H1 (cell line): ENCODE measurements at places on chromosomes 2 and 18. TPM values are rescaled to one million over a fixed set of nuclear protein-coding genes. Genes with fewer than 3 reads are reported as not detected.
A peak's percentile ranks its signal among the peaks of the same experiment; 100 is the strongest.

- no peak overlapping the region for H3K4me3 ChIP-seq
- DNase-seq: no peak
- no peaks in the 10 kb centered on the region for H3K4me1 ChIP-seq
Measured at GRCh38 chr2:105238664-105239240, 2.8 kb upstream of the GPR45 start.

GRCh38 chr2:127081826-127082633 is 24.9 kb downstream of the BIN1 start:
- no peak overlapping the region; the same call in 1 of the 2 replicates for H3K27ac ChIP-seq
- no peaks in the 10 kb centered on the region for H3K36me3 ChIP-seq
- no peak for DNase-seq
- H3K4me3 ChIP-seq: no peak overlapping the region
- peaks cover 2% of the 10 kb centered on the region for H3K4me1 ChIP-seq
- no peaks in the 10 kb centered on the region for H3K27me3 ChIP-seq

DNA sequence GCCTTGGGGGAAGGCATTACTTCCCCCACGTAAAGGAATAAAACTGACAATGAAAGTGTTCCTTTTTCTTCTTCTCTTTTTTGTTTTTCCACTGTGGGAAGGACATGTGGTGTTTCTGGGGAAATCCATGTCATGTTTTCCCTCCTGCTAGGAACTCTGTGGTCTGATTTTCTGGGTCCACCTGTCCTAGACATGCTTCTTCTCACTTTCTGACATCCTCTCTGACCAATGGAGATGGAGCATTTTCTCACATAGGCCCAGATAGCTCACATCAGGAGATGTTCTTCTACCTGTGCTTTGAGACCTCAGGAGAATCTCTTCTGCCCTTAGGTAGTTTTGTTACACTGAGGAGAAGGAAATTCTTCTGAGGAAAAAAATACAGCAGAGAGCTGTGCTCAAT is 252.0 kb upstream of the SIX3 start:
- H3K27me3 ChIP-seq: no peaks in the 10 kb centered on the region
- H3K27ac ChIP-seq: no peak overlapping the region
- no peak overlapping the region for H3K4me3 ChIP-seq
- no peak for DNase-seq

DNA sequence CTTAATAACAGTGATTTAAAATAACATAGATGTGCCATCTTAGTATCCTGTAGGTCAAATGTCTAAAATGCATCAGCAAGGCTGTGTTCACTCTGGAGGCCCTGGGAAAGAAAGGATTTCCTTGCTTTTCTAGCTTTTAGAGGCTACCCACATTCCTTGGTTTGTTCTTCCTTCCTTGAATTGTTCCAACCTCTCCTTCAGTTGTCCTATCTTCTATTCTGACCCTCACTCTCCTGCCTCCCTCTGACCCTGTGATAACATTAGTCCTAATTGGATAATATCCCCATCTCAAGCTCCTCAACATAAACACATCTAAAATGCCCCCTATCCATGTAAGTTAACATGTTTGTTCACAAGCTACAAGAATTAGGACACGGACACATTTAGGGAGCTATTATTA is 733.5 kb downstream of the SOCS6 start:
- H3K4me3 ChIP-seq: no peak overlapping the region
- no peak overlapping the region for H3K27ac ChIP-seq
- no peaks in the 10 kb centered on the region for H3K27me3 ChIP-seq
- H3K36me3 ChIP-seq: no peaks in the 10 kb centered on the region
- DNase-seq: no peak

DNA sequence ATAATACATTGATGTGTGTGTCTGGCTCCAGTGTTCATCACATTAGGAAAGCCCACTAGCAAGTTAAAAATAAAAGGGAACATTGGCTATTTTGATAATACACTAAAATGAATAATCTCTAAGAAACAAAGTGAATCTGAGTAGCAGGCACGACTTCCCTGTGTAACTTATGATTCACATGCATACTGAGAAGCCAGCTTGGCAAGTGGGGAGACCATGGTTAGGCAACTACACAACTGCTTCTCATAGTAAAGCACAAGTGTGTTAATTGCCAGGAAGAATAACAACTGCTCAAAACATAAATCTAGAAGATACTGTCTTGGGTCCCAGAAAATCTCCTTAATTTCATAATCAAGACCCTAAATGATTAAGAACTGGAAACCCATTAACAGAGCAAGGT is 4.0 kb downstream of the MYO5B start:
- no peak overlapping the region for H3K4me3 ChIP-seq
- no peaks in the 10 kb centered on the region for H3K36me3 ChIP-seq
- H3K27ac ChIP-seq: no peak overlapping the region
- H3K4me1 ChIP-seq: no peaks in the 10 kb centered on the region

- no peak overlapping the region for H3K27ac ChIP-seq
- no peaks in the 10 kb centered on the region for H3K4me1 ChIP-seq
- H3K36me3 ChIP-seq: no peaks in the 10 kb centered on the region
- no peaks in the 10 kb centered on the region for H3K27me3 ChIP-seq
- no peak overlapping the region for H3K4me3 ChIP-seq
- DNase-seq: peak; percentile 20
Measured at GRCh38 chr2:45973426-45973825, 322.0 kb downstream of the PRKCE start.

PDE1A gene
- 0.15 and 0.34 TPM in 2 replicates for total RNA-seq

HTR2B gene
- total RNA-seq: not detected in 2 replicates
